ENCODE measurements at places on chromosomes 6 and 20.

GRCh38 chr6:129398764-129399163, 311.2 kb downstream of the ARHGAP18 start:
- DNase-seq: no peak

DNA sequence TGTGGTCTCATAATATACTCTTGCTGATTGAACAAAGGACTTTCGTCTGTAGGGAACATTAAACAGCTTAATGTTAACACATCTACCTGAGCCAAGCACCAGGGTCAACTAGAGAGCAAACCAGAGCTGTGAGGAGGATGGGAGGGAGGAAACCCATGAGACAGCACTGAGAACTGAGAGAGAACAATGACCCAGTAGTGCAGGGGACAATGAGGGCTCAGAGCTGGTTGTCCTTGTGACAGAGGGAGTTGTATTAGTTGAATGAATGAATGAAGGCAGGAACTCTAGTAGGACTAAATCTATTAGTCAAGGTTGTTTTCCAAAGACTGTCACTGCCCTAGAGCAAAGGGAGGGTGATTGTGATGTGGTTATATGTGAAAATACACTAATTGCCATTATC, 28.2 kb upstream of the GSTA4 start:
- no peak for DNase-seq

DNA sequence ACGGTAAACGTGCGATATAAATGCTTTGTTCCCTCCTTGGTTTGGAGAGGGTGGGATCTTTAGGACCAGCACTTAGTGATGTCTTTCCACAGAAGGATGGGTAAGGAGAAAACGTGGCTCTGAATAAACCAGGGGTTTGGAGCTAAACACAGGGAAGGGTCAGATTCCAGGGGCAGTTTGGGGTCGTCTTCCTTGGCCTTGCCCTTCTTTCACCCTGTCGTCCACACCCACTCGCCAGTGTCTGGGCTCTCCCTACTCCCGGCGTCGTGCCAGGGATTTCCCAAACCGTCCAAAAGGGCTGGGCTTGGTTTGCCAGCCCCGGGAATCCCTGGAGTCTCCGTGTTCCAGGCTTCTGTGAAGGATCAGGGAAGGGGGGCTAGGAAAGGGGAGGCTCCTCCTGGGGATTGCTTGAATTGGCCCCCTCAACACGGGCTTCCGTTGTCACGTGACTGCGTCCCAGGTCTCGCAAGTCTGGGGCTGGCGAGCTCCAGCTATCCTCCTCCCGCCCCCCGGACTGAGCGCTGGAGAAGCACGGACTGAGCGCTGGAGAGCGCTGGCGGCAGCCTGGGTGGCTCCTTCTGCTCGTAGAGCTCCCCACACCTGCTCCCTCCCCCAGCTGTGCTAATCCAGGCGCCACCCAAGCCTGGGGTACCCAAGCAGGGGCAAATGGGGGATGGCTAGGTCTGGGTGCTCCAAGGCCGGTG, 9.4 kb upstream of the ARMC12 start:
- DNase-seq: no peak

- DNase-seq: no peak
These were observed 92.1 kb downstream of the RNF217 start for GRCh38 chr6:125054331-125054730.

- DNase-seq: no peak
These were observed 1.9 kb downstream of the APOM start for GRCh38 chr6:31657406-31658157.

DNA sequence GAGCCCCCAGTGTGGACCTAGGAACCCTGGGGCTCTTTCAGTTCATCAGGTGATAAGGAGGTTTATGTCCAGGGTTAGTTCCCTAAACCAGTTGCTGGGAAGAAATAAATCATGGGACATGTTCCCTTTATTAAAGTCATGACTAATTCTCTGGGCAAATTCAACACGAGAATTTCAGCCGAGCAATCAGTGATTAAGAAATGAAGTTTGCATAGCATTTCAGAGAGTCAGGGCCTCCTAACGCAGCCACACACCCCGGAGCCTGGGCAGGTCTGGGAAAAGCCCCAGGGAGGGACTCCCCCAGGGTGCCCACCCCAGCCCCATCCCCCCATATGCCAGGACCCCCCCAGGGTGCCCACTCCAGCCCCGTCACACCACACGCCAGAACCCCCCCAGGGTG, 20.1 kb downstream of the SLCO4A1 start:
- DNase-seq: no peak

DNA sequence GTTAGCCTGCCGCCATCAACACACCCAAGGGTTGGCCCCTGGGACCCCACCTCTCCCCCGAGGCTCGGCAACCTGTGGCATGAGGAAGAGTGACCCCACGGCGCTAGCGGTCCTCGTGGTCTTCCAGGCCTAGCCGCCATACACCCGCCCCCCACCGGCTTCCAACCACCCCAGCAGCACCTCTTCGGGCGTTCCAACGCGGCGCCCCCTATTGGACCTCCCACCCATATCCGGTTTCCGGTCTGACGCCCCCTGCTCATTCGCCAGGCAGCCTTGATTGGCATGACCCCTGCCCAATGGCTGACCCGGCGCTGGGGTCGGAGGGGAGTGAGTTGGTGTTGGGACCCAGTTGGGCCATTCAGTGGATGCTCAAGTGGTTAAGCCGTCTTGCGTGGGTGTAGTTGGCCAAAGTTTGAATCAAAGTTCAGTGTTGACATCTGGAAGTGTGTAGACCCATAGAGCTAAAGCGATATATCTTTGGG, at the start of gene GNAS-AS1:
Gene GNAS-AS1 (minus strand): TSS at position 210 of the 482 bp plus-strand sequence.
- peak; percentile 58 for DNase-seq

GRCh38 chr20:35661908-35662307, 2.8 kb downstream of the CPNE1 start:
- DNase-seq: no peak

GRCh38 chr20:36550790-36551299, 9.5 kb downstream of the MYL9 start:
- DNase-seq: no peak

DNA sequence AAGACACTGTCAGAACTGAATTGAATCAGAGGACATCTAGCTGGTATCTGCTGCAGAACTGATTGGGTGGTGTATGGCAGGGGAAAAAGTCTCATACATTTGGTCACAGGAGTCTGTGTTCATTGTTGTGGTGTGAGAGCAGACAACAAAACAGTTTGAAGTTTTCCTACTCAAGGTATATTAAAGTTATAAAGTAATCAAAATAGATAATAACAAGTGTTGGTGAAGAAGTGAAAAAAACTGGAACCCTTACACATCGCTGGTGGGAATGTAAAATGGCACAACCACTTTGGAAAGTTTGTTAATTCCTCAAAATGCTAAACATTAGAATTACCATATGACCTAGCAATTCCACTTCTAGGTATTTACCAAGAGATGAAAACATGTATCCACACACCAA, 24.7 kb downstream of the SRPK1 start:
- DNase-seq: no peak

- DNase-seq: no peak
These were observed 8.0 kb downstream of the PNISR start for GRCh38 chr6:99416892-99417767.

GRCh38 chr6:27592481-27593199, 119.7 kb upstream of the ZNF184 start:
- no peak for DNase-seq

DNA sequence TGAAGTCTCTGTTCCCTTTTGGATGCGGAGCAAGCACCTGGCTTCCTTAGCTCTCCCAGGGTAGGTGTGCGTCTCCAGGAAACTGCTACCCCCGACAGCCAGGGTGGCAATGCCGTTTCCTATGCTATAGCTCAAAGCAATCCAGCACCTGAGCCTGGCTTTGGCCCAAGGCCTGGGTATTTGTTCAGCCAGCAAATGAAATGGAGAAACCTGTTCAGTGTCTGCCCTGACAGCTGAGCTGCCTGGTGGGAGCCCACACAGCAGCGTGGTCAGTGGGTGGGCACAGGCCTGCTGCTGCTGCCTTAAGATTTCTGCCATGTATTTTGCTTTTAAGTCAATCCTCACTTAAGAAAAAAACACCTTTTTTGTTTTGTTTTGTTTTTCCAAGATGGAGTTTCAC, 13.7 kb downstream of the SPATA2 start:
- DNase-seq: no peak

GRCh38 chr6:68572525-68572924, 62.6 kb upstream of the ADGRB3 start:
- no peak for DNase-seq

- DNase-seq: no peak
These were observed 12.9 kb upstream of the TBC1D22B start for GRCh38 chr6:37244430-37245310.

GRCh38 chr20:56278196-56278595, 29.7 kb downstream of the MC3R start:
- DNase-seq: no peak

DNA sequence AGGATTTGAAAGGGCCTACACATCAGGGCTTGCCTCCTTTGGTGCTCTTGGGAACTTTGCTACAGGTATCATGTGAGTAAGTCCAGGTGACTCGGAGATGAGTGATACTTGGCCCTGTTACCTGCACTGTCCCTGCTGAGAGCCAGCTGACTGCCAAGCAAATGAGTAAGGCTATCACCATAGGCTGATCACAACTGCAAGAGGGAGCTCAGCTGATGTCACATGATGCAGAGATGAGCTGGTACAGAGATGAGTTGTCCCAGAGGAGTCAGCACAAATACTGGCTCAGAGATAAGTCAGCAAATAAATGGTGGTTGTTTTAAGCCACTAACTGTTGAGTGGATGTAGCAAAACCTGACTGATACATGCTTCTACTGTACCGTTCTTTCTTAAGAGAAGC, 41.4 kb downstream of the LAMP5 start:
- DNase-seq: no peak

- DNase-seq: no peak
These were observed 44.6 kb downstream of the CPNE5 start for GRCh38 chr6:36794713-36795065.

- DNase-seq: no peak
These were observed 28.4 kb downstream of the TFEB start for GRCh38 chr6:41706876-41707564.

- no peak for DNase-seq
These were observed 24.8 kb downstream of the ADTRP start for GRCh38 chr6:11753798-11754197.

- DNase-seq: no peak
These were observed 2.8 kb downstream of the RTN4IP1 start for GRCh38 chr6:106626485-106626884.

DNA sequence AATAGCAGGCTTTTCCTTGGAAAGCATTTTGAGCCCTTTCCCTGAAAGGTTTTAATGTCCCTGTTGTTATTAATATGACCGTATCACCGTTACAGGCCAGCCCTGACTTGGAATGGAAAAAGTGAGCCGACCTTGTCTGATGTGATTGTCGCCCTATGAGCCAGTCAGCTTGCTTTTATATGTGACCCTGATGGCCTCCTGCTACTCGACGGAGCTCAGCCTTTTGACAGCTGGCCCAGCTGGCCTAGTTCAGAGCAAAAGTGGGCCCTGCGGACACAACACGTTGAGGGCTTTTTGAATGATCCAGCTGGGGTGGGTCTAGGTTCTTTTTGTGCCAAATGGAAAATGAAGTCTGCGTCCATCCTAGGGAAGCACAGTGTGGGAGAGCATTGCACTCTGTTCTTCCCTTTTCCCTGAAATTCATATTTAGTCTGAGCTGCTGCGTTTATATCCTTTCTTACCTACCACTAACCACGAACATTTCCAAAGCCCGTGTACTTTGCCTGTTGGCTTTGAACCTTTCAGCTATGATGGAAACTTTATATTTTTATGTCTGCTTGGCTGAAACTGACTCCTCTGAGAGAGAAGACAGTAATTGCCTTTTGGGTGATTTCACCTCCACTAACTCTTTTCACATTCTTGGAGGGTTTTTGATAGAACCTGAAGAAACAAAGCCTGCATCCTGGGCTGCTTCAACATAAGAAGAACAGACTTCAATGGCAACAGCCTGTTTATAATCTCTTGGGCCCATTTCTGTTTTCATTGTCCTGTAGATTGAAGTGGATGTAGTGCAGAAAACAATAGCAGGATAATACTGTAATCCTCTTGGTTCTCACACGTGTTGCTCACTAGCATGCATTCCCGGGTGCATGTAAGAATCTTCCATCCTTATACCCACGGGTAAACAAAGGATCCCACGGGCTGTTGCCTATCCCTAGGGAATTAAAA, 121.8 kb upstream of the HDGFL1 start:
- no peak for DNase-seq

DNA sequence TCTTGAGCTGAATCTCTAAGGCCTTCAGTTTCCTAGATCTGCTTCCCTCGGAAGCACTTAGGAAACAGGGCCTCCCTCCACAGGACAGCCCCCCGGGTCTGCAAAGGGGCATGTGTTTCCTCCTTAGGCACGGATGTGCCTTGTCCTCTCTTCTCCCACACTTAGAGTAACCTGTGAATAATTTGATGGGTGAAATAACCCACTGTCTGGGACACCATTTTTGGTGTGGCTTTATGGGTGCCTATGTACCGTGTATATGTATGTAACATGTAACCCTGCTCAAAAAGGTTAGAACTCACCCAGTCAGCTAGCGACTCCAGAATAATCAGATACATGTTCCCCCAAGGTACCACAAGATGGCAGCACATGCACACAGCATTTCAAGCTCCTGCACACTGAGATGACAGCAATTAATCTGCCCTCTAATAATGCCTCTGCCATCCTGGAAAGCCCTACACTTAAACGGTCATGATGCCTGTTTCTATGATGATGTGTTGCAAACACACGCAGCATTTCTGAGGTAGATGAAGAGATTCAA, 212.0 kb upstream of the PROKR2 start:
- peak; percentile 78 for DNase-seq

DNA sequence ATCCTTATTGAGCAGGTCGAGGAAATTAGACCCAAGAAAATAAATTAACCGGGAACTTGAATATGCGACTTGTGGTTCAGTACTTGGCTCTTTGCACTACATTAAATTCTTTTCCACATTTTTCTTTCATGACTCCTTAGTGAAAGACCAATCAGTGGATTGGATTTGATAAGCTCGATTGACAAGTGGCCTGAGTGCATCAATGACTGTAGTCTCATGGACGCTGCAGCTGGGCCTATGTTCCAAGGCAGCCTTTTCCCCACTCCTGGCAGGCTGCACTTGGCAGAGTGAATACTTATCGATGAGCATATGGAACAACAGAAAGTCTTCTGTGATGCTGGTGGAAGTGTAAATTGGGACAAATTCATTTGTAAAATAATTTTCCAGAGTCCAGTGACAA, 210.8 kb upstream of the EXOC2 start:
- no peak for DNase-seq

GRCh38 chr6:73558624-73559398, 38.0 kb upstream of the EEF1A1 start:
- DNase-seq: no peak

DNA sequence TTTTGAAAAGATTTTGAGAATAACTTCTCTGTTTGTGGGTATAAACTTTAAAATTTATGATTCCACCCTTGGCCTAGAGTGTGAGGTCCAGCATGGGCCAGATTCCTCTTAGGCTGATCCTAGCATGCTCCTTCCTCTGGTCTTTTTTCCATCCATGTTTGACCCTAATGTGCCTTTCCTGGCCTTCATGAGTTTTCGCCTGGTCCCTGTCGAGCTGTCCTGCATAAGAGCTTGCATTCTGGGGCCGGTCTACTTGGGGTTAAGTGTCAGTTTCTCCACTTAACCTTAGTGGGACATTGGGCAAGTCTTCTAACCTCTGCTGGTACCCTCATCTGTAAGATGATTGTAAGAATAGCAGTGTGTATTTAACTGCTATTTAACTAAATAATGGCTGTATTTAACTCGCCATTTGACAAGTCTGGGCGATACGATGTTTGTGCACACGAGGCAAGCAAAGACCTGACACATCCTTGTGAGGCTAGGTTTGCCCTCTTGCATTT, 40.7 kb upstream of the TAGAP start:
- no peak for DNase-seq

Measured in CD4-positive, alpha-beta T cell treated with Interleukin-6 at 100 ng/mL for 8 hours (primary cell).